ENCODE measurements at places on chromosomes 5 and 9.

DNA sequence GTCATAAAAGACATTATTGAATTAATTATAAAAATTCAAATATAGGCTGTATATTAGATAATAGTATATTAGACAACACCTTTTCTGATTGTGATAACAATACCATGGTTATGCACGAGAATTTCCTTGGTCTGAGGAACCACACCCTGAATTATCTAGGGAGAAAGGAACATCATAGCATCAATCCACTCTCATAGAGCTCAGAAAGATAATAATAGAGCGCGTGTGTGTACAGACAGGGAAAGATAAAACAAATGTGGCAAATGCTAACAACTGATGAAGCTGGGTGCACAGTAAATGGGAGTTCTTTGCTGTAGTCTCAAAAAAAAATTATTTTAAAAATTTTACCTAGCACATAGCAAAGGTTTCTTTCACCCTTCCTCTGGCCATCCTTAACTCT lies 143.5 kb downstream of the CDK5RAP2 start:
- DNase-seq = no peak

GRCh38 chr5:119373449-119373858 lies 17.6 kb downstream of the TNFAIP8 start:
- no peak for DNase-seq

DNA sequence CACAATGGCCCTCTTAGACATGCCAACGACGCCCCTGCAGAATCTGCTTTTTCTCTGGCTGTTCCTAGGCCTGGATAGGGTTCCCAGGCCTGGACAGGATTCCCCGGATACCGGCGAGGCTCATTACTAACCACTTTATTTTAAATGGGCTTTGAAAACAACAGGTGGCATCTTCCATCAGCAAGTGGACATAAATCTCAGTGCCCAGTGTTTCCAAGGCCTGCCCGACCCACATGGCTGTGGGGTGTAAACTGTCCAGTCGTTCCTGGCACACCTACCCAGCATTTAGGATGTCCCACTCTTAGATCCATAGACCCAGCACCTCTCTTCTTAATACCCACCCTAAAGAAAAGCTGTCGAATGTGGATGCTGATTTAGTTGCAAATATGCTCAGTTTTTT lies 896 bp downstream of the CMBL start:
- no peak for DNase-seq

DNA sequence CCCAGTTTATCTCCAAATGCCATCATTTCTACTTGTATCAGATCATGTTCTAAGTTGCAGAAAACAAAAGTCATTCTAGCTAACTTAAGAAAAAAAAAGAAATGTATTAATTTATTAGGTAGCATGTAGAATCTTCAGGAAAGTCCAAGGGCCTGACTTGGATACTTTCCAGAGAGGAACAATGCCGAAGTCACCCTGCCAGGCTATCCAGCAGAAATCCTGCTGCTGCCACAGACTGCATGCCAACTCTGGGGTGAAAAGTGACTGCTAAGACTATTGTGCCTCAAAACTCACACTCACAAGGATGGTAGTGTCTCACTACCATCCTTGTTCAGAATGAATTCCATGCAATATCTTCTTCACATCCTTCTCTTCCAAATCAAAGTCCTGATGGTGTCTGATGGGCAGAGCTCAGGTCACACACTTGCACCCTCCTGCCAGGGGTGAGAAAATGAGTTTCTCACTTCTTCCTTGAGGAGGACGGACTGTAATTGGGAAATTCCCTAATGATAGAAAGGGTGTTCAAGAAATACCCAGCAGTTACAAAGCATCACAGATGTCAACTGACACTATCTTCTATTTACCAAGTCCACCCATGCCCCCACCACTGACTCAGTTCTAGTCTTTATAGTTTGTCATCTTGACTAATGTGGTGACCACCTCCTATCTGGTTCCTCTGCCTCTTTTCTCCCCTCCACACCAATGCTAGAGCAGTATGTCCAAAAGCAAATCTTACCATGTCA lies 279.4 kb downstream of the CWC27 start:
- DNase-seq = no peak

- DNase-seq = peak; percentile 61
Observed at GRCh38 chr9:105243015-105243686, 1.3 kb upstream of the SLC44A1 start.

GRCh38 chr9:20292002-20292401 lies 330.3 kb downstream of the MLLT3 start:
- peak; percentile 43 for DNase-seq
